ENCODE measurements at places on chromosomes 6 and 20. TPM values are rescaled to one million over a fixed set of nuclear protein-coding genes. Genes with fewer than 3 reads are reported as not detected.

The CASS4 gene
- 0.34 TPM for polyA plus RNA-seq

The SDC4 gene
- not detected for polyA plus RNA-seq

The SPINT3 gene
- not detected for polyA plus RNA-seq

The TRAPPC3L gene
- polyA plus RNA-seq: not detected

The TEAD3 gene
- polyA plus RNA-seq: not detected

The WFDC10B gene
- not detected for polyA plus RNA-seq

The TP53RK gene
- 12.7 TPM for polyA plus RNA-seq

The XKR7 gene
- not detected for polyA plus RNA-seq

The ANKRD6 gene
- 6.6 TPM for polyA plus RNA-seq

The CCN2 gene
- polyA plus RNA-seq: not detected

Data from IgD-negative memory B cell (primary cell).